OCI-M1 (cell line): ENCODE measurements at places on chromosomes 4 and X.

DNA sequence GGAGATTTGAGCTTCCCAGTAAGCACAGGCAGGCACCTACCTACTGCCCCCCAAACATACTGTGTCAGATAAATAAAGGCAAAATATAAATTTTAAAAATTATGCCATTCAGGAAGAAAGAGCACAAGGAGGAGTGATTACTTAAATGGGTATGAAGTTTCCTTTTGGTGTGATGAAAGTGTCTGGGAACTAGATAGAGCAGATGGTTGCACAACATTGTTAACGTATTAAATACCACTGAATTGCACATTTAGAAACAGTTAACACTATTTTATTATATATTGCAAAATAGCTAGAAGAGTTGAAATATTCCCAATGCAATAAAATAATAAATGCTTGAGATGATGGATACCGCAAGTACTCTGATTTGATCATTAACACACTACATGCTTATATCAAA, 374.7 kb upstream of the FGF13 start:
- no peak for DNase-seq

- DNase-seq, result no peak
Observed at GRCh38 chrX:57771689-57772088, 91.6 kb upstream of the NLRP2B start.

DNA sequence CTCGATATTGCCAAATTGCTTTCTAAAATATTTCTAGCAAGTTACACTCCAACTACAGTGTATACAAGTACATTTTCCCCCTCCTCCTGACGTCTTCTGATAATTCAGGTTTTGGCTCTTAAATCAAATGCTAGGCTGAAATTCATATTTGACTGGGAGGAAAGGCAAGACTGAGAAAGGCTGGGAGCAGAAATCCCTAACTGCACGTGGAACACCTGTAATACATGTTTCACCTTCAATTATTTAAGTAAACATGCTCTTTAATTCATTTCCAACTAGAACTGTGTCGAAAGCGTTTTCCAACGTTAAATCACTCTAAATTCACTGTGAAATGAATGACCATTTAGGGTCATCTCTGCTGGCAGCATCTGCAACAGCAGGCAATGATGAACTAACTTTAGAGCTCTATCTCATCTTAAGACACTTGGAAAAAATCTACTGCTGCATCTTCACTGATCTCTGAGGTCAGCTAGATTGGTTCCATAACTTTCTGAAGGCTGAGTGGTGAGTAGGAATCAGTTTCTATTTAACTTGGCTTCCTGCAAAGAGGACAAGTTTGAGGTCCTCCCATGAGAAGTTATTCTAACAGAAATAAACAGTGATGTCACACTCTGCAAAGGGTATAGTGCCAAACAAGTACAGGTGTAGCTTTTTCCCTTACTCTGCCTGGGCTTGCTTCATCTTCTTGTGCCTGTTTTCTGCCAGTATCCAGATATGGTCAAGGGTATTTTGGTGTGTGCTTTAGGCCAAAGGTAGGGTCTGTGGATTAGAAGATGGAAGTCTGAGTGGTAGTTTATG, 144.3 kb upstream of the PAK3 start:
- no peak for DNase-seq

GRCh38 chrX:154059729-154060245, 37.7 kb downstream of the MECP2 start:
- DNase-seq, result no peak

DNA sequence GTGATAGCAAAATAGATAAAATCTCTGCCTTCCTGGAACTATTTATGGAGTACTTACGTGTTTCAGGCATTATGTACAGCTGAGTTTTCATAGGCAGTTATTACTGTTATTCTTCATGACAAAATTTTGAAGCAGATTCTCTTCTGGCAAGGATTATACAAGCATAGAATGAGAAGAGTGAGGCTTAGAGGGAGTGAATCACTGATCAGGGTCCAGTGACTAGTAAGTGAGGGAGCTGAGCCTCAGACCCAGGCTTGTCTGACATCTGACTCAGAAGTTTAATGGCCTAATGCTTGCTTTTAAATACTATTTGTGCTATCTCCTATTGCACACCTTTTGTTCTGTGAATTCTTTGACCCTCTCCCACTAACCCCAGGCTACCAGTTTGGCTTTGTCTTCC, 110.6 kb downstream of the DTHD1 start:
- no peak for DNase-seq

DNA sequence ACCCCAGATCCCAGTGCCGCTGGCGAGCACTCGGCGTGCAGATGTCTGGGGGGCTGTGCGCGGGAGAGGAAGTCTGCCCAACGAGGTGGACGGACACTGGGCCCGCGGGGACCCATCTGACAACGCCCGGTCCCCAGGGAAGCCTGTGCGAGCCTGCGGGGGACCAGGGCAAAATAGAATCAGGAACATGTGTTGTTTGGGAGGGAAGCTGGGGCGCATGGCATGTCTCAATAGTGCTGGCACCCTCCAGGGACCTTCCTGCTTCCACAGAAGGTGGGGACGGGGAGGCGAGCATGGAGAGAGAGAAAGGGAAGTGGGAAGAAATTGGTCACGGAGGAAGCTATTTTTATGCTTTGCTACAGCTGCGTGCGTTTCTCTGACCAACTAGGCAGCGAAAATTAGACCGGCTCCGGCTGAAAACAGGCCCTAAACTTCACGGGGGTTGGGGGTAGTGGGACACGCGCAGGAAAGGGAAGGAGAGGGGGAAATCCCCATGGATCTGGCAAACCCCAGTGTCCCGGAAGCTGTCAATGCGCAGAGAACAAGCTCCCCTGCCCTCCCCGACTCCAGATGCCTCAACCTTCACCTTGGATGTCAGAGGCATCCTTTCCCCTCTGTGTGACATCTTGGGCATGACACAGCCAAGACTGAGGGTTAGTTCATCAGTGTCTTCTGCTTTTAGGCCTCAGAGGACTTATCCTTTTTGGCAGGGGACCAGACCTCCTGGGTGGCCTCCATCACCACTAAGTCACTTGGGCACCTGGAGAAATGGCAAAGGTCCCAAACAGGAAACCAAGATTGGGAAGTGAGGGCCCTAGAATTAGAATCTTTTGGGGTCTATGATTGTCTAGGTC, 169.8 kb upstream of the BCOR start:
- peak; percentile 54 for DNase-seq

- no peak for DNase-seq
Observed at GRCh38 chr4:2806390-2807355, 13.8 kb downstream of the SH3BP2 start.

GRCh38 chr4:73245955-73246354, 12.6 kb downstream of the ANKRD17 start:
- DNase-seq, result peak; percentile 39

DNA sequence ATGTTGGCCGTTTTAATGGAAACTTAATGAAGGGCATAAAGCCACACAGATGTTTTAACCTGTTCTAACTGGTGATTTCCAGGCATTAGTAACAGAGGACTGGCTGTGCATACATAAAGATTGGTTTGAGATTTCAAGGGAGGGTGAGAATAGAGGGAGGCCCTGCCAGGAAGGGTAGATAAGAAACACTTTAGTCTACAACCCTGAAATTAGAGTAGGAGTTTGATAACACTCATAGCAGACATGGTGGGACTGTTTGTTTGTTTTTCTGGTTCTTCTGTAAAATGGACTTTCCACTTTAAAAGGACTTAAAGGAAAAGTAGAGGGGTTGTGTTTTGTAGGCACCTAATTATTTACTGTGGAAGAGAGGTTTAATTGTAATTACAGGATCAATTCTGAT, 16.2 kb downstream of the SLC4A4 start:
- DNase-seq, result peak; percentile 18

- peak; percentile 76 for DNase-seq
Observed at GRCh38 chrX:103629318-103630170, 769 bp downstream of the TCEAL1 start.

- DNase-seq, result peak; percentile 78
Observed at GRCh38 chrX:40097504-40098263, at the start of gene BCOR. BCOR (minus strand) TSS chrX:40097958; CDS start chrX:40077929, 20,029 bp downstream.

- DNase-seq, result no peak
Observed at GRCh38 chr4:3276986-3277385, 15.8 kb upstream of the RGS12 start.

- DNase-seq, result no peak
Observed at GRCh38 chr4:108168160-108168670, 517 bp downstream of the LEF1 start.

GRCh38 chrX:51332188-51332942, at the start of gene NUDT10:
NUDT10 (plus strand) TSS chrX:51332822; CDS start chrX:51332966, 144 bp downstream.
- DNase-seq, result no peak

- no peak for DNase-seq
Observed at GRCh38 chrX:72216973-72217372, 21.9 kb downstream of the ERCC6L start.

GRCh38 chrX:96611619-96612362, 72.9 kb upstream of the DIAPH2 start:
- DNase-seq, result no peak

GRCh38 chr4:80922941-80923340, 107.6 kb upstream of the BMP3 start:
- no peak for DNase-seq

GRCh38 chr4:84688605-84689004, 105.7 kb downstream of the CDS1 start:
- DNase-seq, result no peak

DNA sequence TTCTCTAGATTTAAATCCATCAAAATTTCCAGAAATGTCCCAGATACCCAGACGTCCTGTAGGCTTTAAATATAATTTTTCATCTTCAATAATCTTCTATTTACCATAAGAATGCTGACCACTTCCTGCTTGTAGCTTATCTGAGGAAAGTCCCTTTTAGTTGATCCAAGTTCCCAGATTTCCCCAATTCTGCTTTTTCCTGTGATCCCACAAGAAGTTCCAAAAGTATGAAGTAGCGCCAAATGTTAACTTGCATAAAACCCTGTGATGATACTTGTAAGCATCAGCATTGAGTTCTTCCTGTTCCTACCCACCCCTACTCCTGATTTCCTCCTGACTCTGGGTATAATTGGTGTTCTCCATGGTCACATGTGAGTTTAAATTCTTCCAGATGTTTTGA, 10.6 kb upstream of the TLR8 start:
- DNase-seq, result no peak

- DNase-seq, result peak; percentile 15
Observed at GRCh38 chr4:73859614-73860088, 6.6 kb downstream of the PF4V1 start.

- DNase-seq, result no peak
Observed at GRCh38 chrX:77167993-77168392, 279.2 kb upstream of the FGF16 start.

GRCh38 chr4:73499996-73500765, 18.6 kb downstream of the AFM start:
- peak; percentile 37 for DNase-seq

DNA sequence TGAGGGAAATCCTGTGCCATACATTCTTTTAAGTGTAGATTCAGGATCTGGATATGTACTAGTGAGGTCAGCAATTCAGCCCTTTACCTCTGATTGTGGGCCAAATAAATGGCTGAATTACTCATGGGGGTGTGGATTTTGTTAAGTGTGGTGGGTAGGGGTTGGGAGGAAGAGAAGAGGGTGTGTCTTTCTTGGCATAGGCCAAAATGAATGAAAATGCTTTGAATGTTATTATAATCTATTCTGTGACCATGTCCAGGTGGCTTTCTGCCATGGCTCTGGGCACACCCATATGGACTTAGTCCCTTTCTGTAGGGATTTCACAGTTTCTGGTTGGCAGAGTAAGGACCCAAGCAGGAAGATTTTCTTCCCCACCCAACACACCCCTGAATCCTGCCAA, 244.3 kb downstream of the CBR4 start:
- DNase-seq, result no peak

DNA sequence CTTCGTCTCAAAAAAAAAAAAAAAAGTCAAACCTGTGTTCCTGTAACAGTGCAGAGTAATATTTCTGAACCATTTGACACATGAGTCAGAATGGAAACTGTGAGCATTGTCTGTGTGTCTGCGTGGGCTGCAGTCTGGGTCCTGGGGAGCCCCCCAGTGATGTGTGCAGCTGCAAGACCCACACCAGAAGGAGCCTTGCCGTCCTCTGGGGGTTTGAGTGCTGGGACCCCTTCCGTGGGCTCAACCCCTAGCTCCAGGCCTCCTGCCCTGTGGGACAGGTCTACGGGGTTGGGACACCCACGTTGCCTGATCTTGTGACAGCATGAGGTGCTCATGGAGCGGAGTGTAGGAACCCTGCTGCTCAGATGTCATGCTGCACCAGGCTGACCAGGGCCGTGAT, 43.7 kb downstream of the DDX3X start:
- no peak for DNase-seq

DNA sequence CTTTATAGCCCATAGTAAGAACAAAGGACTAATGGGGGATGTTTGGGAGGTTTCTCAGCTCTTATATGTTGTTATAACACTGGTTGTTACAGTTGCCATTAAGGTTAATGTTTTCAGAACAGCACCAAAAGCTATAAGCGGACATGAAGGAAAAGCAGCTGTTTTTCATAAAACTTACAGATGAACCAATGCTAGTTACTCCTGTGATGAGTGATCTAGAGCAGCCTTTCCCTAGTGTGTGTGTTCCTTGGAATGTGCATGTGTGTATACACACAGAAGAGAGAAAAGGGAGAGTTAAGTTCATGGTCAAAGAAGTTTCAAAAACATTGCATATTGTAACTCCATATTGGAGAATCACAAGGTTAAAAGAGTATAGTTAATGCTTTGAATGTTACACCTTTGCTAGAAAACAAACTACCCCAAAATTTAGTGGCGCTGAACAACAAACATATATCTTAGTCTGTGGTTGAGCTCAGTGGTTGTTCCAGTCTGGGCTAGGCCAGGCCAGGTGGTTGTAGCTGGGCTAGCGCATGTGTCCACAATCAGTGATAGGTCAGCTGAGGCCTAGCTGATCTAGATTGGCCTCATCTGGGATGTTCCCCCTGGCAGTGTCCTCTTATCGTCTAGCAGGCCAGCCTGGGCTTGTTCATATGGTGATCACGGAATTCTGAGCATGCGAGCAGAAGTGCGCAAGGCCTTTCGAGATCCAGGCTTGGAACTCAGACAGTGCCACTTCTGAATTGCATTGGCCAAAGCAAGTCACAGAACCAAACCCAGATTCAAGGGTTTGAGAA, 151.0 kb downstream of the NHS start:
- DNase-seq, result no peak

DNA sequence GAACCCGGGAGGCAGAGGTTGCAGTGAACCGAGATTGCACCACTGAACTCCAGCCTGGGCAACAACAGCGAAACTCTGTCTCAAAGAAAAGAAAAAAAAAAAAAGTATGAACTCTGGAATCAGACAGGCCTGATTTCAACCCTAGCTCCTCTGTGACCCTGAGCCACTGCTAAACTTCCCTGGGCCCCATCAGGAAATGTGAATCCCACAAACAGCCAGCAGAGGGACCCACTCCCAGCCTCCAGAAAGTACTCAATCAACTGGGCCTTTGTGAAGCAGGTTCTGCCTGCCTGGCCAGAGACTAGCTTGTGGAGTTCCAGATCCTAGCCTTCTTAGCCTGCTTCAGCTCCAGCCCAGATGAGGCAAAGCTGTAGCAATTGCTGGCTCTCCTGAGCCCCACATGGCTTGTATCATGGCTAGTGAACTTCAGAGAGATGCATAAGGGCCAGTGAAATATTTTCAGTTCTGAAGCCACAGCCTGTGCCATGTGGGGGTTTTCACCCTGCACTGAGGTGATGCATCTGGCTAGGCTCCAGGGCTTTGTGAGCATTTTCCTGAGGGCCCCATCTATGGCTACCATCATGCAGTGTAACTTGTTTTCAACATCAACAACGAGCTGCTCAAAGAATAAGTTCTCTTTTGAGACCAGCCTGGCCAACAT, 7.2 kb upstream of the IDS start:
- DNase-seq, result peak; percentile 78

- DNase-seq, result no peak
Observed at GRCh38 chrX:98350940-98351339, 1467.2 kb downstream of the RPA4 start.

GRCh38 chrX:118594697-118595420, 99.2 kb downstream of the DOCK11 start:
- DNase-seq, result no peak

- DNase-seq, result peak; percentile 13
Observed at GRCh38 chrX:73850124-73851013, 287.4 kb downstream of the CHIC1 start.
